Calu3 (cell line): ENCODE measurements at places on chromosomes 16 and 17. TPM values are rescaled to one million over a fixed set of nuclear protein-coding genes. Genes with fewer than 3 reads are reported as not detected.

Gene XYLT1
- 7.5 and 8.0 TPM in 2 replicates for total RNA-seq

Gene ALDH3A2
- 32.4 and 38.0 TPM in 2 replicates for total RNA-seq

Gene NATD1
- 1.5 and 1.7 TPM in 2 replicates for total RNA-seq

Gene GAS2L2
- not detected in 2 replicates for total RNA-seq

DNA sequence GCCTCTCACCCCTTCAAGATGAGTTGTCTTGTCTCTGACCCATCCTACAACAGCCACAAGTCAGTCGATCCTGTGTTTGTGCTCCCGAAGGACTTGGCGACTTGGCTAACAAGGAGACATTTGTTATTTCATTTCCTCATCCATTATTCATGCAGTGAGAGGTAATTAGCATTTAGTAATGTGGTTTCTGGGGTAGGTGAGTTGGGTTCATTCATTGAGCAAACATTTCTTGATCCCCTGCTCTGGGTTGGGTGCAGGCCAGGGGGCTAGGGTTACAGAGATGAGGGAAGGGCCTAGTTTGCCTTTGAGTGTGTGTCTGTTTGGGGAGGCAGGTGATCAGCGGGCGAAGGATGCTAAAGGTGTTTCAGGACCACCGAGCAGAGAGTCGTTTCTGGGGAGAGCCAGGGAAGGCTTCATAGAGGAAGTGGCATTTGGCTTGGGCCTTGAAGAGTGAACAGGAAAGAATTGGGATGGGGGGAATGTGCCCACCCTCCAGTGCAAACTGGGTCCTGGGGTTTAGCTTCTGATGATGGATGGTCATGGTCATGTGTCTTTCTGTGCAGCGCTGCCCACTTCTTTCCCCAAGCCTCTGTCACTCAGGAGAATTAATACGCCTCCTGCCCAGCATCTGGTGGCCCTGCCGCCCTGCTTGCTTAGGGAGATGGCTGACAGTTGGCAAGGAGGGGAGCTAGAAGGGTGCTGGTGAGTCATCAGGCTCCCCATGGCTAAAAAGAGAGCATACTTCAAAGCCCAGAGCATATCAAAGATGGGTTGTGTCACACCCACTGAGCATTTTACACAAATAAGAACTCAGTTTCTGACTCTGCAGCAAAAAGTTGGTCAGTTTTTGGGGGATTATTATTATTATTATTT is 38.5 kb downstream of the MSI2 start:
- no peaks in the 10 kb centered on the region for H3K27me3 ChIP-seq
- H3K4me3 ChIP-seq, result no peak overlapping the region
- no peak for DNase-seq
- H3K36me3 ChIP-seq, result peaks cover 5% of the 10 kb centered on the region

Gene SLC52A1
- total RNA-seq, result 0.34 TPM in 1 of 2 replicates, not detected in the other

Gene ADCY9
- 7.1 and 8.2 TPM in 2 replicates for total RNA-seq

Gene CYBA
- total RNA-seq, result 867 and 881 TPM in 2 replicates

Gene CMTM2
- 0.92 and 0.95 TPM in 2 replicates for total RNA-seq
